Uterus (tissue), 4 donors: ENCODE measurements at places on chromosomes 4 and X.

GRCh38 chr4:47017081-47017480 is 14.3 kb upstream of the GABRB1 start:
- DNase-seq, result no peak

DNA sequence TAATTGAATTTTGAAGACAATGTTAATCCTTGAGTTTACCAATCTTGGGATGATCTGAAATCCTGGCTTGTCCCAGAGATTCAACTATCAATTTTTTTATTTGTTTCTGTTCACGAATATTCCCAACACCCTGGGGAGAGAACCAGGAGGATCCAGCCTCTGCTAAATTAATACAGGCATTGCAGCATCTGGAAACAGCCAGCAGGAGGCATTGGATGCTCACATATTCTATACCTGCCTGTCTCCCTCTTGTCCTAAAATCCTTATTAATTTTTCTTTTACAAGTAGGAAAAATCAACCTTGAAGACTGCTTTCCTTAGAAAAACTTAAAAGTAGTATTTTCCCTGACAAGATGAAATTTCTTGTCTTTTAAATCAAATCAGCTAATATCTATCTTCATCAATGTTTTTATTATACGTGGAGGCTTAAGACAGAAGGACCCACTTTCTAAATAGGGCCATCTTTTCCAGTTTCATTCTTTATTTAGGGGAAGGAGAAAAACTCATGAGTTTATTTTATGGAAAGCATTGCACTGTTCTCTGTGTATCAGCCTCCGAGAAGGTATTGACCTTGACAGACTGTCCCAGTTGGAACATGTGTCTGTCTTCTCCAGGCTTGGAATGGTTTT is 102.4 kb downstream of the CLNK start:
- DNase-seq, result no peak

GRCh38 chr4:95546221-95546620 is 2.6 kb downstream of the UNC5C start:
- no peak for DNase-seq

GRCh38 chr4:65508168-65508567 is 162.1 kb downstream of the EPHA5 start:
- DNase-seq, result no peak

DNA sequence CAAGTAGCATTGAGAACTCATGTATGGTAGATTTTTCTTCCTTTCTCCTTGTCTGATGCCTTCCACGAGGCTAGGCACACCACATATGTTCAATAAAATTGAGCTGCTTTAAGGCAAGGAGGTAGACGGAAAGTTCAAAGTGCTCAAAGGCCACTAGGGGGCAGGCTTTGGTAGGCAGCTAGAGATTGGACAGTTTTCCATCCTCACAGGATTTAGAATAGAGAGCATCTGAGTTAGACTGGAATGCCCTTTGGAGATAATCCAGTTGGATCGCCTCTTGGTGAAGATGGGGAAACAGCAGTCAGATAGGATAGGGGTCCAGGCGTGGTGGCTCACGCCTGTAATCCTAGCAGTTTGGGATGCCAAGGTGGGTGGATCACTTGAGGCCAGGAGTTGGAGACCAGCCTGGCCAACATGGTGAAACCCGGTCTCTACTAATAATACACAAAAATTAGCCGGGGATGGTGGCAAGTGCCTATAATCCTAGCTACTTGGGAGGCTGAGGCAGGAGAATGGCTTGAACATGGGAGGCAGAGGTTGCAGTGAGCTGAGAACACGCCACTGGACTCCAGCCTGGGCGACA is 30.4 kb downstream of the ELF4 start:
- peak; percentile 73 for DNase-seq

- no peak for DNase-seq
Observed at GRCh38 chr4:124790471-124790870, 77.9 kb upstream of the ANKRD50 start.
